ENCODE measurements at places on chromosomes 4 and X.

DNA sequence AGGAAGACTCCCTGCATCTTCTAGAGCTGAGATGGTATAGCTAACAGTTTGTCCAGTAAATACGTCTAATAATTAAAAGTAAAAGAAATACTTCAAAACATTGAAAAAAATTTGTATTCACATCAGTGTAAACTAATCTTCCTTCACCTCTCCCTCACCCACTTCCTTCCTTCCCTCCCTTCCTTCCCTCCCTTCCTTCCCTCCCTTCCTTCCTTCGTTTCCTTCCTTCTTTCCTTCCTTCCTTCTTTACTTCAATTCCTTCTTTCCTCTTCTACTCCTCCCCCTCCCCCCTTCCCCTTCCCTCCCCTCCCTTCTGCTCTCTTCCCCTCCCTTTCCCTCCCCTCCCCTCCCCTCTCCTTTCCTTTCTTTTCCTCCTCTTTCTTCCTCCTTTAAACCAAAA is 103.7 kb downstream of the POU4F2 start:
- DNase-seq = no peak

GRCh38 chrX:19513383-19513782 is 1.9 kb downstream of the MAP3K15 start:
- no peak for DNase-seq

- DNase-seq = no peak
Measured at GRCh38 chr4:945274-946102, 13.2 kb downstream of the TMEM175 start.

DNA sequence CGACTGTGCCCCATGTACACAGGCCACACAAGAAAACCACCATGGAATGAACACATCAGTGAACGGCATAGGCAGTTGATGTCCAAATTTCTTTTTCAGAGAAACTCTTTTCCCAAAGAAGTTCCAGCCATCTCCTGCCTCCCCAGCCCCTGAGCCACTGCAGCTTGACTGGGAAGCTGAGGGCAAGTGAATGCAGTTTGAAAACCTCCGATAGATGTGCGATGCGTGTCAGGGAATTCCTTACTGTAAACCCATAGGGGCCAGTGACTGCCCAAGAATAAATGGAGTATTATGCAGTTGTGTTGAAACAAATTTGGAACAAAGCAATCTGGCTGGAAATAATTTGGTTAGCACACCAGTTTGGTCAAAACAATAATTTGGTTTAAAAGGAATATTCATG is 72.1 kb downstream of the ENPP6 start:
- DNase-seq = no peak

DNA sequence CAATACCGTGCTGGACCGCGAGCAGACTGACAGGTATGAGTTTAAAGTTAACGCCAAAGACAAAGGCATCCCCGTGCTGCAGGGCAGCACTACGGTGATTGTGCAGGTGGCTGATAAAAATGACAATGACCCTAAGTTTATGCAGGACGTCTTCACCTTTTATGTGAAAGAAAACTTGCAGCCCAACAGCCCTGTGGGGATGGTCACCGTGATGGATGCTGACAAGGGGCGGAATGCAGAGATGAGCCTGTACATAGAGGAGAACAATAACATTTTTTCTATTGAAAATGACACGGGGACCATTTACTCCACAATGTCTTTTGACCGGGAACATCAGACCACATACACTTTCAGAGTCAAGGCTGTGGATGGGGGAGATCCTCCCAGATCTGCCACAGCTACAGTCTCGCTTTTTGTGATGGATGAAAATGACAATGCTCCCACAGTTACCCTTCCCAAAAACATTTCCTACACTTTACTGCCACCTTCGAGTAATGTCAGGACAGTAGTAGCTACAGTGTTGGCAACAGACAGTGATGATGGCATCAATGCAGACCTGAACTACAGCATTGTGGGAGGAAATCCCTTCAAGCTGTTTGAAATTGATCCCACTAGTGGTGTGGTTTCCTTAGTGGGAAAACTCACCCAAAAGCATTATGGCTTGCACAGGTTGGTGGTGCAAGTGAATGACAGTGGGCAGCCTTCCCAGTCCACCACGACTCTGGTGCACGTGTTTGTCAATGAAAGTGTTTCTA is 3.2 kb downstream of the PCDH7 start:
- no peak for DNase-seq

GRCh38 chr4:845836-846251 is 19.9 kb upstream of the CPLX1 start:
- DNase-seq = no peak

Data from SK-MEL-5 (cell line).